ENCODE measurements at places on chromosomes 5 and 9. TPM values are rescaled to one million over a fixed set of nuclear protein-coding genes. Genes with fewer than 3 reads are reported as not detected.

DNA sequence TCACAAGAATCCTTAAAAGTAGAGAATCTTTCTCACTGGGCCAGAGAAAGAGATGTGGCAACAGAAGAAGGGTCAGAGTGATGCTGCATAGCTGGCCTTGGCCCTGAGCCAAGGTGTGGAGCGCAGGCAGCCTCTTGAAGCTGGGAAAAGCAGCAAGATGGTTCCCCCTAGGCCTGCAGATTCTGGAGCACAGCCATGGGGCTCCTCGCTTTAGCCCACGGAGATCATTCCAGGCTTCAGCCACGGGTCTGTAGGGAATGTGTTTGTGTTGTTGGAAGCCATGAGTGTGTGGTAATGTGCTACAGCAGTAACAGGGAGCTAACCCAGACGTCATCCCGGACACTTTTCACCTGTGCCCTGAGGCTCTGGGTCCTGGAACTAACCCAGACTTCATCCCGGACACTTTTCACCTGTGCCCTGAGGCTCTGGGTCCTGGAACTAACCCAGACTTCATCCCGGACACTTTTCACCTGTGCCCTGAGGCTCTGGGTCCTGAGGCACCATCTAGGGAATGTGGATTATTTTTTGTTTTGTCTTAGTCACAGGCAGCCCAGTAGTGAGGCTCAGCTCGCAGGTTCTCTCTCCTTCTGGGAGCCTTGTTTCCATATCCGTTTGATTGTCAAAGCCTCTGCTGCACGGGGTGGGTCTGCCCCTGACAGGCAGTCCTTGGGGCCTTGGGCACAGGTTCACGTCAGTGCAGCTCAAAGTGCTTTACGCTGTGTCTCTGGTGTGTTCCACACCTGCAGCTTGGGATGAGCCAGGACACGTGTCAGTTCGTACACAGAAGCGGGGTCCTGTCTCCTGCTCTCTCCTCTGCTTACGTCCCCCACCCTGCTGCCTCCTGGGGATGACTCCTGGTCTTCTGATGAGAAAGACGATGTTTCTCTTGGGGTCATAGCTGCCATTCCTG, 56.3 kb upstream of the EXOC3 start:
- peak; percentile 8 for DNase-seq

DNA sequence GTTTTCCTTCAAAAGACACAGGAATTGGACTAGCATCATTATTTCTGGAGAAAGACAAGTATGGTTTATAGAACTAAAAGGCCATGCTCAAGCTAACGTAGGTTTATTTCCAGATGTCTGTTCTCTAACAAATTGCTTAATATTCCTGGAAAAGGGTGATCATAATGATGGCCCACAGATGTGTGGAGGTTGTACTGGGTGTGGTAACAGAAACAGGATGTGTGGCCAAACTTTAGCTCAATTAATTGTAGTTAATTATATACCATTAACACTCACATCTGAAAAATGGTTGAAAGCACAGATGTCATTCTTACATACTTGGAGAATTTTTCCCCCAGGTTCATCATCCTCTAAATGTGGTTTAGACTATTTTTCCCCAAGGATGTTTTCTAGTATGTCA, 292.7 kb upstream of the RASA1 start:
- no peak for DNase-seq

Gene GRIN3A
- not detected for total RNA-seq

Gene GAS1
- 0.84 TPM for total RNA-seq
